Osteoblast (primary cell): ENCODE measurements at places on chromosomes 2 and 18. TPM values are rescaled to one million over a fixed set of nuclear protein-coding genes. Genes with fewer than 3 reads are reported as not detected.

IL37 gene
- total RNA-seq, result not detected in 2 replicates

FHOD3 gene
- 13.0 and 17.4 TPM in 2 replicates for total RNA-seq

DNA sequence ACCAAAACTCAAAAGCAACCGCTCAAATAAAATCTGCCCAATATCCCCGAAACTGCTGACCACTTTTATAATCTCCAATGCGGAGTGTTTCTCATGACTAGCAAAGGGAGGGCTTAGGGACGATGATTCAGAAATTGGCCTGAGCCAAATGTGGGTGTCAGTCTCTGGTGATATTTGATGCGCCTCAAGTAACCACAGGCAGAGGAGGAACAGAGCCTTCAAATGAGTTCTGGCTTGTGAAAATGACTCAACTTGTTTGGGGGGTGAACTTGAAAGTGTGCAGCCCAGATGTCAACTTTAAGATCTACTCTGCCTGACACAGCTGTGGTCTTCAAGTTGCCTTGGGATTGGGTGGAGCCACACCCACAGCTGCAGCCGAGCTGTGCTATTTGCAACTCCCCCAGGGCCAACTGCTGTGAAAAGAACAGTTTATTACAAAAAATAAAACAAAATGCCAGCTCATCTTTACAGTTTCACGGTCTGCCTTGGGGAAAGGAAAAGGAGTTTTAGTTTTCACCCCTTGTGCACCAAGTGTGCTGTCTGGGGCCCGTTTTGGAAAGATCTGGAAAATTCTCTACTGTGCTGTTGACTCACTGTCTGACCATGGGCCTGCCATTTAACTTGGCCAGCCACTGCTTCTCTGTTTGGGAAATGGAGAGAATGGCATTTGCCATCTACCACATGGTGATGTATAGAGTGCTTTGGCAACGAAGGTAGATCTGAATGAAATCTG is 222.1 kb downstream of the MTX2 start:
- H3K4me3 ChIP-seq, result peak overlapping the region; percentile 35
- no peaks in the 10 kb centered on the region for H3K36me3 ChIP-seq
- peak overlapping the region; percentile 88 for H3K27ac ChIP-seq

DNA sequence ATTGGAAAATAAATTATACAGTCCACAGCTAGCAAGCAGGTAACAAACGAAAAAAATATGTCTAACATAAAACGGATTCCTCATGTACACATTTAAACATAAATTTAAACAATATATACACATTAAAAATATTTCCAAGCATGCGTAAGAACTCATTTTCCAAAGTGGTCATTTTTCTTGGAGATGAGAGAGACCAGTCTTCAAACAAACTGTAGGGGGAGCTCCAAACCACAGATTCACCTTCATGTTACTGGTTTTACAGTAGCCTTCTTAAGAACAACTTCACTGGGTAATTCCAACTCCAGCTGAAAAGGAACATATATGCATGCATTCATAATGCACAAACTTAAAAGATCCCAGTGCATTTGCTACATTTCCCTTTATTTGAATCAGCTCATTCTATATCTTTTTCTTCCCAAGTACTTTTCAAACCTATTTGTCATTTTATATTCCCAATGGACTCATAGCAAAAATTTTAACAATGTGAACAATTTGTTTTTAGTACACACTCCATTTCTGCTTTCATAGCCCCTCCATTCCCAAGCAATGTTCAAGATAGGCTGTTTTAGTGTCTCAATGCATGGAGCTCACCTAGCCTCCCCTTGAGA is 4.7 kb upstream of the STAMBP start:
- peaks cover 6% of the 10 kb centered on the region for H3K4me1 ChIP-seq
- H3K4me3 ChIP-seq, result no peak overlapping the region
- no peak overlapping the region for H3K27ac ChIP-seq
- DNase-seq, result no peak
- no peaks in the 10 kb centered on the region for H3K36me3 ChIP-seq
- H3K27me3 ChIP-seq, result peaks cover 17% of the 10 kb centered on the region

GRCh38 chr2:113341191-113341869 is 62.6 kb upstream of the PAX8 start:
- no peak for DNase-seq
- H3K4me1 ChIP-seq, result no peaks in the 10 kb centered on the region
- H3K4me3 ChIP-seq, result no peak overlapping the region
- H3K27ac ChIP-seq, result no peak overlapping the region

DNA sequence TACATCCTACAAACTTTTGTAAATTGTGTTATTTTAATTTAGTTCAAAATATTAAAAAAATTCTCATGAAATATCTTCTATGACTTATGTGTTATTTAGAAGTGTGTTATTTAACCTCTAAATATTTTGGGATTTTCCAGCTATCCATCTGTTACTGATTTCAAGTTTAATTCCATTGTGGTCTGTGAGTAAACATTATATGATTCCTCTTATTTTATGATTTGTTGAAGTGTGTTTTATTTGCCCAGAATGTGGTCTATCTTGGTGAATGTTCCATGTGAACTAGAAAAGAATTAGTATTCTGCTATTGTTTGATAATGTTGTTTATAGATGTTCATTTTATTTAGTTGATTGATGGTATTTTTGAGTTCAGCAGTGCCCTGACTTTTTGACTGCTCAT is 136.0 kb downstream of the ZNF804A start:
- H3K27me3 ChIP-seq, result no peaks in the 10 kb centered on the region
- H3K27ac ChIP-seq, result no peak overlapping the region
- no peaks in the 10 kb centered on the region for H3K4me1 ChIP-seq
- no peak overlapping the region for H3K4me3 ChIP-seq

DNA sequence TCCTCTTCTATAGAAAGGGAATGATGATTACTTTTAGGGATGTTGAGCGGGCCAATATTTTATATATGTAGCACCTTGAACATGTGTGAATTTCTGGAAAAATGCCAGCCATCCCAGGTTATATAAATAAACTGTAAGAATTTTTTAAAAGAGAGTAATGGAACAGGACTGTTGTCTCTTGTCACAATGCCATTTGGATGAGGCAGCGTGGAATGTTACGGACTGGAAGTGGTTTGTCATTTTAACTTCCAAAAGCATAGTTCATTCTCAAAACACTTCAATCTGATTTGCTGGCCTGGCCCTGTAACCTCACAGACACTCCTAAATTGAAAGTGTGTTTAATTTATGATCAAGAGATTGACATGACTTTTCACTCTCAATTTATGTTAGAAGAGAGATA is 70.8 kb downstream of the TPGS2 start:
- H3K4me3 ChIP-seq, result no peak overlapping the region
- no peak for DNase-seq
- H3K27me3 ChIP-seq, result no peaks in the 10 kb centered on the region
- peaks cover 35% of the 10 kb centered on the region for H3K4me1 ChIP-seq
- no peak overlapping the region for H3K27ac ChIP-seq
- no peaks in the 10 kb centered on the region for H3K36me3 ChIP-seq

DNA sequence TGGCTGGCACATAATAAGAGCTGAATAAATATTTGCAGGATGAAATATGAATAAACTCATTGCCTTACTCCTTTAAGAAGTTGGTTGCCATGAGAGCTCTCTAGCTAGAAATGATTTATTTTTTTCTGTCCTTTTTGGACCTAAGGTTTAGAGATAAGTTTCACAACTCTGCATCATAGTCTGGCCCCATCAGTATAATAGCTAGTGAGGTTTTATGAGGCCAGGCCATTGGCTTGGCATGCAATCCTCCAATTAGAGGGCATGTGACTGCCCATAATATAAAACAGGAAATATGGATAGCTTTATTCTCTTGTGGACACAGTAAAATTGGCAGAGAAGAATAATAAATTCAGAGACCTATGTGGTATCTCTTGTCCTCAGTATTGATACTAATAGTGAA is 26.2 kb upstream of the INSIG2 start:
- no peaks in the 10 kb centered on the region for H3K27me3 ChIP-seq
- H3K4me3 ChIP-seq, result no peak overlapping the region
- H3K27ac ChIP-seq, result peak overlapping the region; percentile 76
- no peak for DNase-seq
- H3K36me3 ChIP-seq, result no peaks in the 10 kb centered on the region

- DNase-seq, result no peak
- H3K27me3 ChIP-seq, result no peaks in the 10 kb centered on the region
Observed at GRCh38 chr18:71431689-71432088, 1112.5 kb downstream of the CBLN2 start.

DNA sequence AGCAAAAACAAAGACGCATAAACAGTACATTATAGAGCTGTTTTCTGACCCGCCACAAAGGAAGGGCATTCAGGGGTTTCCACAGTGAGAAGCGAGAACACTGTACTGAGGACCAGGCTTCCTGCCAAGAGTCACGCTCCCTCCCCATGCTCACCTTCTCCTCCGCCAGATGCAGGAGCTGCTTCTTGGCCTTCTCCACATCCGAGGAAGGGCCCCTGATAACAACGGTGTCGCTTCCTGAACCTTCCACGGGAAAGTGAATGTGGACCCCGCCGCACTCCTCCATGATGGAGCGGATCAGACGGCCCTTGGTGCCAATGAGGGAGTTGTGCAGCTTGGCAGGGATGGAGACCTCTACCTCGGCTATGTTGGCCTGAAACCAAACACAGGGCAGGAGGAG is 53.8 kb downstream of the ANO7 start:
- no peaks in the 10 kb centered on the region for H3K27me3 ChIP-seq
- no peaks in the 10 kb centered on the region for H3K4me1 ChIP-seq
- peaks cover 96% of the 10 kb centered on the region for H3K36me3 ChIP-seq
- no peak overlapping the region for H3K27ac ChIP-seq
